ENCODE measurements at places on chromosomes 11 and 22.

DNA sequence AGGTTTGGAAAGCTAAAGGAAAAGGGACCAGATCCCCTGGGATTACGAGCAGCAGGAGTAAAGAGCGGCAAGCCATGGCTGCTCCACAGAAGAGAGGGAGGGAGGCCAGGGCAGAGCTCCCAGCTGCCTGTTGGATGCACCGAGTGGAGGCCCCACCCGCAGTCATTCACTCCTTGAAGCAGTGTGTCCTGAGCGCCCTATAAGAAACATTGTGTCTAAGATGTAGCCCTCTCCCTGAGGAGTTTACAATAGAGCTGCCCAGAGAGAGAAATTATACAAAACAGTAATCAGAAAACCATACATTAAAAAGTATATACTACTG lies 54.7 kb upstream of the CSNK2A3 start:
- DNase-seq, result no peak

- DNase-seq, result no peak
Measured at GRCh38 chr22:49553518-49554295, 274.0 kb downstream of the BRD1 start.

DNA sequence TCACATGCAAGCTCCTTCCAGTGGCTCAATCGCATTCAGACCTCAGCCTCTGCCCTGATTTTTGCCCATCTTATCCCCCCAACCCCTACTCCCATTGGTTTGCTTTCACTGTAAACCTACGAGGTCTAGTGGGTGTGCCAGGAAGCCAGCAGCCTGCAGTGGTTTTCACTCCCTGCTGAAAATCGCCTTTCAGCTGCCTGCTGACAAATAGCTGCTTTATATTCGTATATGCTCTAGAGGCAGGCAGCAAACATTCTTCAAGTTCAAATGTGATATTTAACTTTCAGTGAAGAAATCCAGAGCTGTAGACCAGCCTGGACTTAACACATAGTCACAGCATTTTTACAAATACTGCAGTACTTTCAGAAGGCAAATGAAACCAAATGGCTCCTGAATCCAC lies 92.8 kb upstream of the APOA1 start:
- peak; percentile 22 for DNase-seq

GRCh38 chr11:42112866-42113265 lies 653.4 kb upstream of the LRRC4C start:
- no peak for DNase-seq

GRCh38 chr11:8829556-8829955 lies 81.4 kb upstream of the AKIP1 start:
- no peak for DNase-seq

- no peak for DNase-seq
Measured at GRCh38 chr22:36764060-36764459, 11.9 kb downstream of the IFT27 start.

DNA sequence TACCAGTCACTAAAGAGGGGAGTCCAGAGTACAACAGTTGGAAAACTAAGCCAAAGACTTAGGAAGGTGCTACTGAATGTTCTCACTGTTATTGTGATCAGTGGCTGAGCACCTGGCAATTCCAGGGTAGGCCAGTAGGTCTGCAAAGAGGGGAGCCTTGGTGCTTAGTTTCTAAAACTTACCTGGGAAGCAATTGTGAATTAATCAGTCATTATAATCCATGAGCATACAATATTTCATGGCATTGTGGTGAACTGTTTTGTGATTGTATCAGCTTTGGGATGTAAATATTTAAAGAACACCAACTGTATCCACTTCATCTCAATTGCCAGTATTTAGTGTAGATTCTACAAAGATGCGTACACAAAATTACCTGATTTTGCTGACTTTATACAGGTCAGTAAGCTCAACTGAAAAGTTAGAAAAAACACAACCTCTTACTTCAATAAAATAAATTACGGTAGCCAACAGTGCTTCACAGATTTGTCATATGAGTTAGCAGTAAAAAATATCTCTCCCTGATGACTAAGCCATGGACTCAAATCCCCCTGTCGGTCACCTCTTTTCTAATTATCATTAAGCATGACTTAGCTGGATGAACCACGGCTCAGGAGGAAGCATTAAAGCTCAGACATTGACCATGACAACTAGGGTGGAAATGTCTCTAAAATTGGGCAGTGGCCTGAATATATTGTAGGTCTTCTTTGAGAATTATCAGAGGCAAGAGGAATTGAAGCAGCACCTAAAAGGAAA lies 30.8 kb upstream of the SORL1 start:
- DNase-seq, result peak; percentile 52

DNA sequence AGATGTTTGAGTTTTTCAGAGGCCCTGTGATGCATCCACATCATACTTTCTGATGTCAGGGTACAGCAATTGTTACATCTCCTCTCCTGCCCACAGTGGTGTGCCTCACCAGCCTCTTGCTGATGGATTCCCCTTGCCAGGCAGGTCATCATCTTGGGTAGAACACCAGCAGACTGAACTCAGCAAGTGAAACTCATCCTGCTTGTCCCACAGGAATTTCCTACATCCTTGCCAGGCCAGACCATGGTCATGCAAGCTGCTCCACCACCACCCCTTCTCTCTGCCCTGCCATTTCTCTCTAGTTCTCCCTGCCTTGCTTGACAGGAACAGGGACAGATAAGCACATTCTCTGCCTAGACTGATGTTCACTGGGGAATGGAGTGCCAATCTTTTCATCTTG lies 85.9 kb downstream of the PAX6 start:
- DNase-seq, result peak; percentile 8

- DNase-seq, result no peak
Measured at GRCh38 chr11:133526790-133527189, 5.5 kb downstream of the OPCML start.

- no peak for DNase-seq
Measured at GRCh38 chr11:3001496-3001895, 9.4 kb upstream of the NAP1L4 start.

GRCh38 chr11:69430566-69430965 lies 50.9 kb upstream of the LINC01488 start:
- no peak for DNase-seq

DNA sequence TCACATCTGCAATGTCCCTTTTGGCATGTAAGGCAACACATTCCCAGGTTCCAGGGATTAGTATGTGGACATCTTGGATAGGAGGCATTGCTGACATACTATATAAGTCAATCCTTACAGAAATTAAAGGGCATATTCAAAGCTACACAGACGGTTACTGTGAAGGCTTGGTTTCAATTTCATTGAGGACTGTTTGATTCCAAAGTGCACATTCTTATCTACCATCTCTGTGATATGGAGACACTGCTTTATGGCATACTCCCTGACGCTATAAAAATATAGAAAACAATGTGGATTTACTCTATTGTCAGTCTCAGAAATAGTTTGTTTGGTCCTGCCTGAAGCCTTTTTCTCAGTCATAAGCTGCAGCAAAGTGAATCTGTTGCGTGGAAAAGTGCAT lies 1486.7 kb downstream of the FAM181B start:
- no peak for DNase-seq

DNA sequence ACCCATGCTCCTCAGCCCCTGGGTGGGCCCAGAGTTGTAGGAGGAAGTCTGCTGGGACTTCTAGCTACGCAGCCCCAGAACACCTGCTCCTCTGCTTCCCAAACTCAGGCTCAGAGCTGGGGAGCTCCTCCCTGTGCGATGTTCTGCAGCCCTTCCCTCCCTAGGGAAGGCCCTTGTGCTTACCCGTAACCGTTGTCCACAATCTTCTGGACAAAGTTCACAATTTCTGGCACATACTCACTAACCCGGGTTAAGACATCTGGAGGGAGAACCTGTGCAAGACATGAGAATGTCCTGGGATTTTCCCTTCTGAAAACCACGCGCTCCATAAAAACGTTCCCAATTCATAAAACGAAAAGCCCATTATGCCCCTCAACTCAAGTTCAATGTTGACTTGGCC lies 28.4 kb downstream of the CARS1 start:
- no peak for DNase-seq

DNA sequence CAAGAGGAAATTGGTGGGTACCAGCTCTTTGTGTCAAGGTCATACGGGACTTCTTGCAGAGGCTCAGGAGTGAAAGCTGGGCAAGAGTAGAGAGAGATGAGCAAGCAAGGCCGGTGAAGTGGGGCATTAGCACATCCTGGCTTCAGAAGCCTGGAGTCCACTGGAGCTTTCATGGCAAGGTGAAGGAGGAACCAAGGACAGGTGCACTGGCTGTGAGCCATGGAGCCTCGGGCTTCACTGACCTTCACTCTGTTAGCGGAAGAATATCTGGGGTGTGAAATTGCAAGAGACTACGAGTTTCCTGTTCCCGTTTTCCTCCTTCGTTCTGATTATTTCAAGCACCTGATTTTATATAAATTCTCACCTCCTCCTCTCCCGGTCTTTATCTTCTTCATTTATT lies 25.9 kb upstream of the ST14 start:
- DNase-seq, result no peak

DNA sequence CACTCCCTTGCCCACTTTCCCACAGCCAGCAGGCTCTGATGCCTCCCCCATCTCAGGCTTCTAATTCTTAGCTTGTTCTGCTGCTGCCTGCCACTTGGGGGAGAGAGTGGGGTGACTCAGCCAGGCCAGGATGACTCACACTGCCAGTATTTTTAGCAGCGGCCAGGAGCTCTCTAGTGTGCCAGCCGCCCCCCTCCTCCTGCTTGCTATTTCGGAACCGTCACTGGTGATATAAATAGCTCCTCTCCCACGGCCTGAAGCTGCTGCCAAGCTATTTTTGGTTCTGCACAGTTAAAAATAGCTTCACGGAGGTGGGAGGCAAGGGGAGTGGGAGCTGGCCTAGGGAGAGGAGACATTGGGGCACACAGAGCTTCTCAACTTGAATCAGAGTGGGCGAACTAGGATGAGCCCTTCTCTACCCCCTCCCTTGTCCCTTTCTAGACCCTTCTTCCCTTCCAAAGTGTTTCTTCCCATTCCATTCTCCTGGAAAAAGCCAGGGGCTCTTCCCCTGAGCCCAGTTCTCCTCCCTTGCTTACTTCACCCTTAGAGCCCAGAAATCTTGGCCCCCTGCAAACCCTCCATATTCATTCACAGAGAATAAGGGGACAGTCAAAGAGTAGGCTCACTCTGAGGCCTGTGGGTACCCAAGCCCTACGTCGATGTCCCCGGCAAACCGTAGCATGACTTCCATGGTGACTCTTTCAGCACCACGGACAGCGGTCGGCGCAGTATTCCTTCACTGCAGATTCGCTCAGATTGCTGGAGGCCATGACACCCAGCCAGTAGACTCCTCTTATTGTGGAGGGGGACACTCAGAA lies 2.5 kb upstream of the NPAS4 start:
- DNase-seq, result peak; percentile 99

DNA sequence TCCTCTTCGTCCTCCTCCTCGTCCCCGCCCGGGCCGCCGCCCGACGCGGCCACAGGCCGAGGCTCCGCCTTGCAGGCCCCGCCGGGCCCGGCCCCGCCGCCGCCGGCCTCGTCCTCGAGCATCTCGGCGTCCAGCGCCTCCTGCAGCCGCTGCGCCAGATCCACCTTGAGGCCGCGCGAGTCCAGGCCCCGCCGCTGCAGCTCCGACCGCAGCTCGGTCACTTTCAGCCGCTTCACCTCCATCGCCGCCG lies 417 bp downstream of the HNRNPUL2 start:
- DNase-seq, result no peak

DNA sequence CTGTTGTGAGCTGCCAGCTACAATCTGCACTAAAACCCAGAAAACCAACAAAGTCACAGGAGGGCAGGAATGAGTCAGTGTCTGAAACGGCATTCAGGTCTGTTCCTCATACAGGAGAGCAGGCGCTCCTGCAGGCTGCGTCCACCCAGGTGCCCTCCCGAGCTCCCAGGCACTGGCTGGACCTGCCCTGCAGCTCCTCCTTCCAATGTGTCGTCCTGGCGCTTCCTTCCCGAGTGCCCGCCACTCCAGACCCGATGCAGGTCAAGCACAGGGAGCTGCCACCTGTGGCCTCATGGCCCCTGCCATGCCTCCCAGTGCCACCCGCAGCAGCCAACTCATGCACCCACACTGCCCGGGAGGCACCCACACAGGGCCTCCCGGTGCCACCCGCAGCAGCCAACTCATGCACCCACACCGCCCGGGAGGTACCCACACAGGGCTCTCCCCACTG lies 12.0 kb downstream of the BRD1 start:
- no peak for DNase-seq

GRCh38 chr11:116842909-116843308 lies 5.5 kb upstream of the APOA1 start:
- DNase-seq, result no peak

- no peak for DNase-seq
Measured at GRCh38 chr11:100182350-100182749, 504.7 kb upstream of the ARHGAP42 start.

GRCh38 chr22:48528221-48528915 lies 1299.3 kb downstream of the BRD1 start:
- no peak for DNase-seq

DNA sequence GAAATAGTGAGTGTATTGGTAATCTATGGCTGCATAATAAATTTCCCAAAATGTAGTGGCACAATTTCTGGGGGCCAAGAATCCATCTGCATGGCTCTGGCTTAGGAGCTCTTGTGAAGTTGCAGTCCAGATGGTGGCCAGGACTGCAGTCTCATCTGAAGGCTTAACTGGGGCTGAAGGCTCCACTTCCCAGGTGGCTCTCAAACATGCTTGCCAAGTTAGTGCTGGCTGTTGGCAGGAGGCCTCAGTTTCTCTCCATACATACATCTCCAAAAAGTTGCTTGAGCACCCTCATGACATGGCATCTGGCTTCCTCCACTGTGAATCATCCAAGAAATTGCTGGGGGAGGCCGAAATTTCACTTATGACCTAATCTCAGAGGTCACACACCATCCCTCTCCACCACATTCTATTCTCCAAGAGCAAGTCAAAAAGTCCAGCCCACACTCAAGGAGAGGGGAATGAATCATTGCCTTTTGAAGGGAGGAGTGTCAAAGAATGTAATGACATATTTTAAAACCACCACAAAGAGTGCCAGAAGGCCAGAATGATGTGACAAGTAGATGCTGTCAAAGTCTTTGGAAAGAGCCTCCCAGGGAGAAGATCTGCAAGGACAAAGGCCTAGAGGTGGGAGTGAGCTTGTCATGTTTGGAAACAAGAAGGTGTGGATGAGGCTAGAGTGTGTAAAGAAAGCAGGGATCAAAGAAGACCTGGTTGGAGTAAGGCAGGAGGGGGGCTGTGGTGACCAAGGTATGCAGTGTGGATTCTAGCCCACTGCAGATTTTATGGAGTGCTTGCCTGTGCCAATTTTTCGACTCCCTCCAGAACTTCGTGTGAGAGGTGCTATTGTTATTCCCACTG lies 566.2 kb downstream of the MIAT start:
- DNase-seq, result peak; percentile 99

DNA sequence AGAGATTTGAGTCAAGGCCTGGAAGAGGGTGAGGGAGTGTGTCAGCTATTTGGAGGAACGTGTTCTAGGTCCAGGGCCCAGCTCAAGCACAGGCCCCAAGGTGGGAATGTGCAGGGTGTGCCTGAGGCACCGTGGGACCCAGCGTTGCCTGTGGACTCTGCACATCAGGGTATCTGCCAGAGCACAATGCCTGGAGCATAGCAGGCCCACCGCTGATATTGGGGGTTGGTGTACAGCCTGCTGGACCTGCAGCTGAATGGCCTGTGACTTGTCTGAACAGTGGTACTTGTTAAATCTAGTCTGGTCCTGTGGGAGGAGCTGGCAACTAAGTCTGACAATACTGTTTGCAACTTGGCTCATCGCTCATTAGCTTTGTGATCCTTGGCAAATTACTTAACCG lies 131.7 kb downstream of the GRIK4 start:
- DNase-seq, result no peak

GRCh38 chr11:65500387-65501185 lies 1.7 kb downstream of the MALAT1 start:
- peak; percentile 63 for DNase-seq
